Stimulated activated CD8-positive, alpha-beta memory T cell treated with anti-CD3 and anti-CD28 coated beads, Interleukin-15, amount 100 ng/mL, for 24 hours (primary cell): ENCODE measurements at places on chromosomes 7 and 10.

DNA sequence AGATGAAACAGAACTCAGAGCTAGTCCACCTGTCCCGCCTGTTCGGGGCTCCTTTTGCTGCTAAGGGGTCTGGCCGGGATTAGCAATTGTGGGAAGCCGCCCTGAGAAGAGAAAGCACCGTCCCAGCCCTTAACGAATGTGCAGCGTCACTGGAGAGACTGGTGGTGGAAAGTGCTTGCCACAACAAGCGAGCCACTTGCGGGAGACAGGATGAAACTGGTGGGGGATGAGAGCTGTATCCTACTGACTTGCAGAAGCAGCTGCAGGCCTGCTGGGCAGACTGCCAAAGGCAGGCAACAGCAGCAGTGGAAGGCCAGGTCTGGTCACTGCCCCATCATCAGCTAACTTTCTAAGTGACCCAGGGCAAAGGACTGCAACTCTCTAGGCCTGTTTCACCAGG is 95.4 kb downstream of the FAM53B start:
- no peak for DNase-seq

DNA sequence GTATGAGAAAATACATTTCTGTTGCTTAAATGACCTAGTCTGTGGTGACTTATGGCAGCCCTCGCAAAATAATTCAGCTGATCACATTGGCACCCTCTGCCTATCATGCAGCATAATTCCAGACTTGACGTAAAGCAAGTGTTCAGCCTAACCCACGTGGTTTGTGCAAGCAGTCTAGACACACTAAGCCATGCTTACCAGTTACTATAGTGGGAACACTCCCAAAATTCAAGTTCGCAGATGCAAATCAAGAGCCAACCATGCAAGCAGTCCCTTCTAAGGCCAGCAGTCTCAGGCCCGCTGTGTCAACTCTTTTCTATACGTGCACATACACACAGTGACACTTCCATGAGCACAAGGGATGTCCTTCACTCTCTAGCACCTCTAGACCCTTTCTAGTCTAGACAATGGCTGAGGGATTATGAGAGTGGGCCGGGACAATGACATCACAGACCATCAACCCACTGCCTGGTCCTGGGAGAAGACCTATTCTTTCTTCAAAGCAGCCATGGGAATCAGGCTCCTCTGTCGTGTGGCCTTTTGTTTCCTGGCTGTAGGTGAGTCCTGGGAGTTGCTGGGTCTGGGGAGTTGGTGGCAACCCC is 29.0 kb upstream of the PRSS1 start:
- DNase-seq, result no peak

- DNase-seq, result no peak
These were observed 76.1 kb downstream of the CUBN start for GRCh38 chr10:17053513-17053912.

DNA sequence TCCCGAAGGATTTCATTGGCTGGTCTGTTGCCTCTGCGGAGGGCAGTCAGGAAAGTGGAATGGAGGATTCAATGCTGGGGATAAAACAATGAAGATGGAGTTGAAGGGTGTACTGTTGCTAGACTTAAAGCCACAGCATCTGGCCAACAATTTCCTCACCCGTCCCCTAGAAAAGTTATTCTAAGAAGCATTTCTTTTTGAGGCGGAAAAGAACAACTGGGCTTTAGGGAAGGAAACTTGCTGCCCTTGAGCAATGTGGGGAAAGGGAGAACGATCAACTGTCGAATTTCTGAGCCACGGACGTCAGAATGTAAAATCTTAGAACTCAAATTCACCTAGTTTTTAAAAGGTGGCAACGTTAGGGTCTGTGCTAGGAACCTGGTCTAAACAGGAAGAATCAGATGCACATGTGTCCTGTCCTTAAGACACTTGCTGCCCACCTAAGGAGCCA is 664 bp downstream of the FMC1 start:
- no peak for DNase-seq

- DNase-seq, result no peak
These were observed 819 bp upstream of the TRIM4 start for GRCh38 chr7:99920149-99920548.

DNA sequence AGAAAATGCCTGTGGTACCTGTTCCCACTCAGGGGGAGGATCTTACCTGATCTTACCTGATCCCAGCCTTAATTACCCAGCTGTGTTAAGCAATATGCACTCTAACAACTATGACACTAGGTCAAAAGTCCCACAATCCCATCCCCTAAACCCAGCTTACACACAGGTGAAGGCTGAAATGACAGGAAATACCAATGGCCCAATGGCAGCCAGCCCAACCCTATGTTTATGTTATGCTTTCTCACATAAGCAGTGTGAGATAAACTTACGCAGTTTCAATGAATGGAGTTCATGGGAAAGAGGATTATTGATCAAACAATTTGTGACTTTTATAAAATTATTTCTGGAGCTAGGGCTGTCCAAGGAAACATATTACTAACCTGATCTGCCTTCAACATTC is 91.9 kb downstream of the GPAM start:
- no peak for DNase-seq

DNA sequence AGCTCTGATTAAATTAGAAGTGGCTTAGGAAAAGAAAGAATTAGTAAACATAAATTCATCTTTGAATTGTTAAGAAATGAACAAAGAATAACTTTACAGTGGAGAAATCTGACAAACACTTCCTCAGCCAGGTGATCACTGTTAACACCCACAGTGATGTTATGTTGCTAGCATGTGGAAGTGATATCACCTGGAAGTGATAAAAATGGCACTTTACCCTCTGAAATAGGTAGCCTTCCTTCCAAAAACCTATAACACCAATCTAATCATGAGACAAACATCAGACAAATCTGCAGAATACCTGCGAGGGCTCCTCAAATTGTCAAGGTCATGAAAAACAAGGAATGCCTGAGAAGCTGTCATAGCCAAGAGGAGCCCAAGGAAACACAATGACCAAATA is 59.5 kb downstream of the SNX10 start:
- no peak for DNase-seq

- no peak for DNase-seq
These were observed 835.0 kb upstream of the COBL start for GRCh38 chr7:52151559-52151958.

DNA sequence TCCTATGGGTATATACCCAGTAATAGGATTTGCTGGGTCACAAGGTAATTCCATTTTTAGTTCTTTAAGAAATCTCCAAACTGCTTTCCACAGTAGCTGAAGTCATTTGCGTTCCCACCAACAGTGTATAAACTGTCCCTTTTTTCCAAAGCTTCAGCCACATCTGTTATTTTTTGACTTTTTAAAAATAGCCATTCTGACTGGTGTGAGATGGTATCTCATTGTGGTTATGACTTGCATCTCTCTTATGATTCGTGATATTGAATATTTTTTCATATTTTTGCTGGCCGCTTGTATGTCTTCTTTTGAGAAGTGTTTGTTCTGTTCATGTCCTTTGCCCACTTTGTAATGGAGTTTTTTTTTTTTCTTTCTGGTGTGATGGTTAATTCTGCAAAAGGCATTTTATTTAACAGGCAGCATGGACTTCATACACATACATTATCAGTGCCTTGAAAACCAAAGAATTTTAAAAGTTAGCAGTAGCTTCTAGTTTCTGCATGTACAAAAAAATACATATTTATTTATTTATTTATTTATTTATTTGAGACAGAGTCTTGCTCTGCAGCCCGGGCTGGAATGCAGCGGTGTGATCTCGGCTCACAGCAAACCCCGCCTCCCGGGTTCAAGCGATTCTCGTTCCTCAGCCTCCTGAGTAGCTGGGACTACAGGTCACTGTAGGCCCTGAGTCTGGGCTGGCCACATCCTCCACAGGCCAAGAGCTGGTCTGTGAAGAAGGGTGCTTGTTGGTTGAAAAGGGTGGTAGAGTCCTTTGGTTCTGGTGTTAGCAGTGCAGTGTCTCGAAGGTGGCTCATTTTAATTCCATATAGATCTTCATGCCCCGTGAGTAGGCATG is 32.3 kb downstream of the AGR3 start:
- DNase-seq, result no peak

- DNase-seq, result no peak
These were observed 106.7 kb downstream of the USP6NL start for GRCh38 chr10:11504566-11505285.

GRCh38 chr10:35875016-35875676 is 233.1 kb upstream of the FZD8 start:
- DNase-seq, result no peak

GRCh38 chr7:119888251-119888650 is 384.7 kb upstream of the KCND2 start:
- no peak for DNase-seq

- DNase-seq, result no peak
These were observed 180.9 kb downstream of the CDK14 start for GRCh38 chr7:90777041-90777440.

- DNase-seq, result no peak
These were observed 35.6 kb upstream of the FAM13C start for GRCh38 chr10:59397961-59398360.

- DNase-seq, result no peak
These were observed 85.8 kb downstream of the ZNF92 start for GRCh38 chr7:65459438-65459837.

DNA sequence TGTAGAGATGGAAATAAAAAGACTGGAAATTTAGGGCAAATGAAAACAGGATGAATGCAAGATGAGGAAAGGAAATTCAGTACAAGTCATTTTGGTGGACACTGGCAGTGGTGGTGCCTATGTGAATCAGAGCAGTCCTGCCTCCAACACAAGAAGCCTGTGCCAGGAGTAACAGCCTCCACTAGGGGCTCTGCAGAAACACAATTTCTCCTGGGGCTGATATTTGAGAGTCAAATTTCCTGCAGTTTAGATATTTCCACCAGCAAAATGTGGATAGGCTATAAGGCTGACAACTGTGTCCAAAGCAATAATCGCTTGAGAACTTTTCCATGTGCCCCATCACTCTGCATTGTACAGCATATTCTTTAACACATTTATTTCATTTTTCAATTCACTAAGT is 4.7 kb upstream of the PLXDC2 start:
- no peak for DNase-seq

DNA sequence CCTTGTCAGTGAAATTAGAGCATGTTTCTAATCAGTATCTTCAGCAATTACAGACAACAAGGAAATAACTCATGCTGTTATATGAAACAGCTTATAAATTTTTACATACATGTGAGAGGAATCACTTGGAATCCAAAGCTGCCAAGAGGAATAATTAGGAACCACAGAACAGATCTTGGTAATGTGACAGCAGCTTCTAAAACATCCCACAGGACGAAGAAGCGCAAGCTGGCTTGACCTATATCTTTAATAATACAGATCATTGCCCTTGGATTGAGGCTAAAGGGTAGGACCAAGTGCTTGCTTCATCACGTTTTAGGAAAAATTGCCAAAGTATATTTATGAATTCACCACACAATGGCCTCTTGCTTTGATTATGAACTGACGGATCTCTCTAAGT is 869.8 kb downstream of the LRMDA start:
- no peak for DNase-seq

- no peak for DNase-seq
These were observed 67.7 kb downstream of the CNNM2 start for GRCh38 chr10:102985811-102986210.

DNA sequence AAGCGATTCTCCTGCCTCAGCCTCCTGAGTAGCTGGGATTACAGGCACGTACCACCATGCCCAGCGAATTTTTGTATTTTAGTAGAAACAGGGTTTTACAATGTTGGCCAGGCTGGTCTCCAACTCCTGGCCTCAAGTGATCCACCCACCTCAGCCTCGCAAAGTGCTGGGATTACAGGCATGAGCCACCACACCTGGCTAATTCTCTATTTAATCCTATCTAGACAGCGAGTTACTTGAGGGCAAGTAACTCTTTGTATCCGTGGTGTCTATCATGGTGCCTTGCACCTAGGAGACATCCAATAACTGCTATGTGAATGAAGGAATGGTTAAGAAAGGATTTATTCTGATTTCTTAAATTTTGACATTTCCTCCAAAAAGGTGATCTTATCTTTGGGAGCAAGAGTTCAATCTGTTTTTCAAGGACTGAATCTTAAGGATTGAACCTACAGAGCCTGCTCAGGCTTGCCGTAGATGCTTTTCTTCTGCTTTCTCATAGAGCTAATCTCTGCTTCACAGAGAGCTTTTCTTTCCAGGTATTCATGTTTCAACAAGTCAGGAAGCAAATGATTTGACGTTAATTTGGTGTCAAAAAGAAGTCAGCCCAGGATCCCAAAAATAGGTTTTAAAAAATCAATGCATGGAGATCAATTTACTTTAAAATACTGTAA is 101.6 kb downstream of the CUL2 start:
- DNase-seq, result no peak

DNA sequence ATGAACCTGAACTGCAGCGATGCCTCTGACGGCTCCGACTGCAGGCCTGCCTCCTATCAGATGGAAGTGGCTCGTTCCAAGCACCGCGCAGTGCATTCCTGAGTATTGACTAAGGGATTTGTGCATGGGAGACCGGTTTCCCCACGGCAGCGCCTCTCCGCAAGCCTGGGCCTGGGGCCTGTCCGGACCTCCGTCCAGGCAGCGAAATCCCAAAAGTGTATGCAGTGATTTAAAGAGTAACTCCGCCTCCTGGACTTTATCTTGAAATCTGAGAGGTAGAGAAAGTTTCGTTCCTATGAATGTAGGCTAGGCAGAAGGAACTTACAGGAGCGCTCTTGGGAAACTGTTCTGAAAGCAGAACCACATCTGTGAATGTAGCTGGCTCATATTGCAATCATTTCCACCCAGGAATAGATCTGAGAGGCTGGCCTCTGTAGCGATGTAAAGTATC is 106.2 kb upstream of the CELF2 start:
- DNase-seq, result no peak

GRCh38 chr7:121872831-121873288 is at the start of gene PTPRZ1:
Gene PTPRZ1, plus strand, starts transcription at chr7:121873161. Its CDS starts 339 bp downstream, at chr7:121873500.
- no peak for DNase-seq

- no peak for DNase-seq
These were observed 11.9 kb downstream of the ZCCHC24 start for GRCh38 chr10:79433324-79434222.

DNA sequence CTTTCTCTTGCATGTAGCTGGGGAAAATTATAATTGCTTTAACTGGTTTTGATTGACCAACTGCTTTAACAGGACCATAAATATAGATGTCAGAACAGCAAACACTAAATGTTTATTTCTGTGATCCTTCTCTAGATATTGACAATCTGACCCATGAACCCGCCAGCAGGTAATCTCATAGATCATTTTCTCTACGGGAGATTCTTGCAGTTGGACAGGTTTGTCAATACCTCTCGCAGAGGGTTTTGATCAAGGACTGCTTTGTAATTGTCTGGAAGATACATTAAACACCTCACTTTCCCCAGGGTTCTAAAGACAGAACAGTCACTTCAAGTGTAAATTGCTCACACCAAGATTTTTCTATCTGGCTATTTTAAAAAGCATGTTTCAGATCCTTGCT is 235.8 kb upstream of the RHOBTB1 start:
- DNase-seq, result no peak

DNA sequence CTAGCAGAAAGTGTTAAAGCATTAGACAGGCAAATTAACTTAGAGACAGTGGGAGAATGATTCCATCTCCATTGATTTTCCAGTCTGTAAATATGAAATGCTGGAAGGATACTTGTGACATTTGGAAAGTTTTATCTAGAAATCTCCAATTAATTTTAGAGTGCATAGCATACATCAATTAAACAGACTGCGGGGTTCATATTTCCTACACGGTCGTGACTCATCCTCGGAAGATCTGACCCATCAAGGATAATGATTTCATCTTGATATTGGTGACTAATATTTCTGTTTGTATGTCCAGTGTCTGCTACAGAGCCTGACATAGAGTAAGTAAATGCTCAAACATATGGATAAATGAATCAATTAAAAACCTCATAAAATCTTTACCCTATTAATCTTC is 474.9 kb downstream of the KCNMA1 start:
- DNase-seq, result no peak
